ENCODE measurements at places on chromosomes 7 and 10. TPM values are rescaled to one million over a fixed set of nuclear protein-coding genes. Genes with fewer than 3 reads are reported as not detected.

DNA sequence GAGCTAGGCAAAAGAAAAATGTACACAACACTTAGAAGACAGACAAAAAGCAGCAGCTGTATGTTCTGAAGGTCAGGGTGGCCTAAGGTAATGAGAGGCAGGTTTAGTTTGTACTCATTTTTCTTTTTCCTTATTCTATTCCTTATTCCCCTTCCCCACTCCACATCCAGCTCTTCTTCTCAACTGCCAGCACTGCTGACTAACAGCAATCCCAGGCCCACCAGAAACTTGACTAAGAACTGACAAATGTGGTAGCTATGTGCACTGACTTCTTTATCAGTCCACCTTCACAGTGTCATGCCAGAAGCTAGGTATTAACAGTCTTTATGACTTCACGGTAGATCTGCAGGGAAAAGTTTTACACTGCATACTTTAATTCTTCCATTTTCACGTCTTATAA lies 6.1 kb downstream of the COPG2 start:
- no peak for DNase-seq

DNA sequence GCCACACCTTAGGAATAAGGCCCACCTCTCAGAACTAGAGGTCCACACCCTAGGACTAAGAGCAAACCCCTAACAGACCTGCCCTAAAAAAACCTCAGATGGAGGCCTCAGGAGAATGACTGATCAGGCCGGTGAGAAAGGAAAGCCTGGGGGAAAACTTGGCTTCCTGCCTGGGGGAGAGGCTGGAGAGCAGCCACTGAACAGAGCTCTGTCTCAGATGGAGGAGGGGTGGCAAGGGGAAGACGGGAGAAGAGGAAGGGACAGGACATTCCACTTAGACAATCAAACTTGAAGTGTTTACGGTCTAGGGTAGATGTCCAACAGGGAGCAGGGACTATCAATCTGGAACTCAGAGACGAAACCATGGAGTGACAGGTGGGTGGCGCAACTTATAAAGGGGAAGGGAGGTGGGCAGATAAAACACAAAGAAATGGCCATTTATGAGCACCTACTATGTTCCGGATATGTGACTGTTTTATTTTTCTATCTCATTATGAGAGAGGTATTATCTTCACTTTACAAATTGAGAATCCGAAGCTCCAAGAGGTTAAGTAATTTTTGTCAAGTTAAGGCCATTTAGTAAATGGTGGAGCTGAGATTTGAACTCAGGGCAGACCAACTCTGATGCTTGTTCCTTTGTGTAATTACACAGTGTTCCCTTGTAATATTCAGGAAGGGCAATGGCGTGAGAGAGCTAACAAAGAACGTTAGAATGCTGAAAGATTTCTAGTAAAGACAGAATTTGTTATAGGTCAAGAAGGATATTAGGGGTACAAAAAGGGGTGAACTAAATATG lies 82.6 kb downstream of the DNMBP start:
- peak; percentile 86 for DNase-seq

DNA sequence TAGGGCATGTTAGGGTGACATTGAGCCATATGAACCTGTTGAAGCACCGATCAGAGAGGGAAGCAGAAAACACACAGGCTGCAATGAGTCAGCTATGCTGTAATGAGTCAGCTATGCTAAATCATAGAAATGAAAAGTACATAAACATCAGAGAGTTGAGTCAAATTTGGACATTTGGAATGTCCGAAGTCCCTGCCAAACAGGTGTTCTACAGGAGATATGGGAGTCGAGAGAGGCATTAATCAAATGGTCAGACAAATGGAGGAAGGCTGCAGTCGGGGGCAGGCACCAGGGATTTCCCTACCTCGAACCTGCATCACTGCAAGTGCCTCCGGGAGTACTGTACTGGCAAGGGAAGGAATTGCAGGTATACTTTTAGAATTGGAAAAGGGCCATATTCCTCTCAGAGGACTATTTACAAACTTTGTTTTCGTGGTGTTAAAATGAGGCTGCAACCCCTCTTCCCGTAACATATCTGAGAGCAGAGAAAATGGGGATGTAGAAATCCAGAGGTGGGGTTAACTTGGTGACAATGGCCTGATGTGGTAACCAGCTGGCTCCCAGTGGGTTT lies 8.8 kb upstream of the ZC3HAV1 start:
- DNase-seq, result peak; percentile 77

GRCh38 chr10:58712982-58713381 lies 200.3 kb downstream of the BICC1 start:
- no peak for DNase-seq

DNA sequence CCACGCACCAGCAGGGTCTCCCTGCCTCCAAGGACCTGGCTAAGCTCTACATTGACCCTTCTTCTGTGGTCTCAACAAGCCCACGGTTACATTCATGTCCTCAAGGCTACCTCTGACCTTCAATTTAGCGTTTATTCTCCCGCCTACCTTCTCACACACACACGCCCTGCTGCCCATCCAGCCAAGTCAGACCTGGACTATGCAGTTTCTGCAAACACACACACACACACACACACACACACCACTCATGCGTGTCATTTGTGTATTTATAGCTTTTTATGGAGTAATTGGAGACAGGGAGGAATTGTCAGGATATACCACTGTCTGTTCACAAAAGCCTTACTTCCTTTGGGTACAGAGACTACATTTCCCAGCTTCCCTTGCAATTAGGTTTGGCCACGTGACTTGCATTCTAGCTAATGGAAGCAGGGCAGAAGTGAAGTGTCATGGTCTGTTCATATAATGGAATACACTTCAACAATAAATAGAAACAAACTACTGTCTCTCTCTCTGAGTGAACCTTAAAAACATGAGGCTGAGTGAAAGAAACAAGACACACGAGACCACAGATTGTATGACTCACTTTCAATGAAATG lies 53.8 kb upstream of the CPXM2 start:
- peak; percentile 5 for DNase-seq

DNA sequence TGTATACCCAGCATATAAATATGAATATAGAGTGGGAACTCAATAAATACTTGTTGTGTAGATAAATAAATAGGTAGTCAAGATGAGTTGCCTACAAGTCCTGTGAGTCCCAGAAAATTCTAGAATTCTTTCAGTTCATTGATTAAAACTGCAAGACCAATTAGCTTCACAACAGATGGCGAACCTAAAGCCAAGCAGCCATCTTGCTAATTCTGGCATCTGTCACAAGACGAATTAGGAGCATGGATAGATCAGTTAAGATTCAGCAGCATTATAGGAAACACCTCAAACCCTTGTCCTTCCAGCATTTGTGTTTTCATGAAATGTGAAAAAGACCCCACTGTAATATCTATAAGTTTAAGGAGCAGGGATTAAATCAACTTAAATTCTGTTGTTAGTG lies 552.7 kb downstream of the MAGI2 start:
- no peak for DNase-seq

DNA sequence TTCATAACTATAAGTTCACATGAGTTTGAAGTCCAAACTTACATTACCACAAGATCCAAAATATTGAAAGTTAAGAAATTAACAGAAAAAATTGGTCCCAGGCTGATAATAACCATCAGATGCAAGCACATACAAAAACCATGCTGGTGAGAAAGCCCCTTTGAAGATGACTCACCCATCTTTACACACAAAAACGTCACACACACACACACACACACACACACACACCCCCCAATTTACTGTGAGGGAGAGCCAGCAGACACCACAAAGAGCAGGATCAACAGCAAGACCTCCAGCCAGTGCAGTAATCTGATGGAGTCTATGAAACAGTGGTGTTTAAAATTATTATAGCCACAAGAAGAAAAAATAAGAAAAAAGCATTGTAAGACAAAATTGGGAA lies 50.1 kb upstream of the DRGX start:
- DNase-seq, result peak; percentile 8

Gene SORBS1
- total RNA-seq, result 3.6 TPM

Gene LRMDA
- total RNA-seq, result 7.6 TPM

DNA sequence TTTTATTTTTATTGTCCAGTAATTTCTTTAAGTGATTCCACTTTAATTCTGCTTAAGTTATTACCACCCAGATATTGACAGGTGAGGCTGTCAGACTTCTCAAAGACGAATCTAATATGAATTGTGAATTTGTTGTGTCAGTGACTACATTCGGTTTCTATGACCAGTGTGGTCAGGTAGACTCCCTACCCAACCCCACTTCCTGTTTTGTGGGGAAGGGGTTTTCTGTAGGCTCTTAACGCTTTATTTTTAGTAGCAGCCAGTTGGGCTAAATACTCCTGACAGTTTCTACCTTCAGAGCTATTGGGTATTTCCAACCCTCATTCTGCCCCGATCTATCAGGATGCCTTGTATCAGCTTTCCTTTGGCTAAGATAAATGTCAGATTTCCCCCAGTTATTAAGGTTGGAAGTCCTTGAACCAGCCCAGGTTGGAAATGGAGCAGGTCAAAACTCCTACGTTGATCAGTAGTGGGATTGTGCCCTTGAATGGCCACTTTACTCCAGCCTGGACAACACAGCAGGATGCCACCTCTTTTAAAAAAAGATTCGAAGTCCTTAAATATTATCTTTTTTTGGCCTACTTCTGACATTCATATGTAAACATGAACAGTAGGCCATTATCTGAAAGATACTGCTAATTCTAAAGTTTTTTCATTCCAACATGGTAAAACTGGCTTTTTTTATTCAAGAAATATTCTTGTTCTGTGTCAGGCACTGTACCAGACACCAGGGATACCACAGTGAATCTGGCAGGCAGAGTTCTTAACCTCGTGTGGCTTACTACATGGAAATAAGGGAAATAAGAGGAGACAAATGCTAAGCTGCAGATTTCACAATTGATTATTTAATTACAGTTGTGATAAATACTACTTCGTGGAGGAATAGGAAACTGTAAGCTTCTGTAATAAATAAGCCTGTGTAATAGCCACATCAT lies 133.3 kb upstream of the SAMD8 start:
- DNase-seq, result no peak

GRCh38 chr7:78039790-78040776 lies 241.5 kb downstream of the PHTF2 start:
- peak; percentile 57 for DNase-seq
